ENCODE measurements at places on chromosomes 12 and 14.

DNA sequence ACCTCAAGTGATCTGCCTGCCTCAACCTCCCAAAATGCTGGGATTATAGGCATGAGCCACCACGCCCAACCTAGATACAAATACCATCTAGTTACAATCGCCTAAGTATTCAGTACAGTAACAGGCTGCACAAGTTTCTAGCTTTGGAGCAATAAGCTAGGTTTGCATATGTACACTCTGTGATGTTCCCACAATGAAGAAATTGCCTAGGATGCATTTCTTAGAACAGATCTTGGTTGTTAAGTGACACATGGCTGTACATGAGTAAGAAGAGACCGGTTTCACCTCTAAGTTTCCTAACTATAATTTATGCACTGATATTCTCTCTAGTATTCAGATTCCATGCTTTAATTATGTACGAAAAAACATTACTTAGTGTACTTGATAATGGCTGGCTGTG lies 5.4 kb upstream of the TUBA1C start:
- no peak for DNase-seq

DNA sequence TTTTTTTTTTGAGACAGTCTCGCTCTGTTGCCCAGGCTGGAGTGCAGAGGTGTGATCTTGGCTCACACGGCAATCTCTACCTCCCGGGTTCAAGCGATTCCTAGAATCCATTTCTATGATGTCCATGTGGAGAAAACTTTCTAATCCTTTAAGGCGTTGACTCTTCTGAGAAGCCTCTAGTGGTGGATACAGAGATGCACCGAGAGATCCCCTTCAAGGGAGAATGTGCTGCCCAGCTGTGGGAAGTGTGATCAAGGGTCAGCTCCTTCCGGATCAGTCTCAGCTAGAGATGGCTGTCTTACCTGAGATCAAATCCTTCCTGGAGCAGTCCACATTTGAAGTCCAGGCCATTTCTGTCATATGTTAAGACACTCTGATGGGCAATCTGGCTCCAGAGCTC lies 92.7 kb upstream of the HECTD1 start:
- no peak for DNase-seq

DNA sequence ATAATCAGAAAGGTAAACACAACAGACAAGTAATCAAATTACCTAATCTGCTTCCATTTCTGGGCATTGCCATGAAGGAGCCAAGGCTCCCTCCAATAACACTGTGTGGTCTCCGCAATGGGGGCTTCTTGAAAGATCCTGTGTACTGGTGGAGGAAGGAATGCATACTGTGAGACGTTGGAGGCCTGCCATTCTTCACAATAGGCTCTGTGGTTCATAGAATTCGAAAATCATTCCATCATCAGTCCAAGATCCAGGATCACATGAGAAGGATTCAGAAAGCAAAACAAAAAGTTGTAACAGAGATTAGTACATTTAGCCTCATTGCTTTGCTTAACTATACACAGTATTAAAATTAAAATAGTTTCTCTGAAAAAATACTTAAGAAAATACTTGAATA lies 76.3 kb downstream of the CDK17 start:
- no peak for DNase-seq

DNA sequence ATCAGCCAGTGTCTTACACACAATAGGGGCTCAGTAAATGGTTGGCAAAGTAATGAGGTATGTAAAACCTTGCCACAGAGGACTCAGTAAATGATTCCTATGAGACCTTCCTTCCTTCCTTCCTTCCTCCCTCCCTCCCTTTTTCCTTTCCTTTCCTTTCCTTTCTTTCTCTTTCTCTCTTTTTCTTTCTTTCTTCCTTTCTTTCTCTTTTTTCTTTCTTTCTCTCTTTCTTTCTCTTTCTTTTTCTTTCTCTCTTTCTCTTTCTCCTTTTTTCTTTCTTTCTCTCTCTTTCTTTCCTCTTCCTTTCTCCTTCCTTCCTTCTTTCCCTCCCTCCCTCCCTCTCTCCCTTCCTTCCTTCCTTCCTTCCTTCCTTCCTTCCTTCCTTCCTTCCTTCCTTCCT lies 7.5 kb downstream of the SDS start:
- DNase-seq = no peak

DNA sequence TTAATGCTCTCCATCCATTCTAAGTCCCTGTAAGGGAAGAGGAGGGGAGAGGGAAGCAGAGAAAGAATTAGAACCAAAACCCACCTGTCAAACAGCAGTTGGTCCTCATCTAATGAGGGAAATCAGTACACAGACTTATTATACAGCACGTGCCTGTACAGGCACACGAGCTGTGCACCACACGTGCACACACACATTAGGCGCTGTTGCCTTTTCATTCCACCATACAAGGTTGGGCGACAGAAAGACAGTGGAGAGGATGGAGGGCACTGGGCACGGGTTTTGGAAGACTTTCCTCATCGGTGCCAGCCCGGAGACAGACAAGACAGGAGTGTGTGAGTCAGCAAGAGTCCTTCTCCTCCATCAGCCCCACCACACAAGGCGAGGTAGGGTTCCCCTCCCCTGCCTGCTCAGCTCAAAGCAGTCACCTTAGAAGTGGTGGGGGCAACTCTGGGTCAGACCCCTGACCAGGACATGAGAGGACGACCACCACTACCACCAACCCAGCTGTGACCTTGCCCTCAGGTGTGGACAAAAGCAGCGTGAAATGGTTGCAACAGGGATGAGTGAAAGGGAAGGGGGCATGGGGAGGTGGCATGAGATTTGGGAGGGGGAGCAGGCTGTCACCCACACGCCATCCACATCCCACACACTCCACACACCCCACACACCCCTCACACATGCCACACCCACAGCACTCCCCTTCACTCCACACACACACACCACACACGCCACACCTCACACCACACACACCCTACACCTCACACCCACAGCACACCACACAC lies 80.7 kb downstream of the ACTN1 start:
- no peak for DNase-seq

GRCh38 chr14:52829527-52830185 lies 38.2 kb upstream of the GNPNAT1 start:
- no peak for DNase-seq

DNA sequence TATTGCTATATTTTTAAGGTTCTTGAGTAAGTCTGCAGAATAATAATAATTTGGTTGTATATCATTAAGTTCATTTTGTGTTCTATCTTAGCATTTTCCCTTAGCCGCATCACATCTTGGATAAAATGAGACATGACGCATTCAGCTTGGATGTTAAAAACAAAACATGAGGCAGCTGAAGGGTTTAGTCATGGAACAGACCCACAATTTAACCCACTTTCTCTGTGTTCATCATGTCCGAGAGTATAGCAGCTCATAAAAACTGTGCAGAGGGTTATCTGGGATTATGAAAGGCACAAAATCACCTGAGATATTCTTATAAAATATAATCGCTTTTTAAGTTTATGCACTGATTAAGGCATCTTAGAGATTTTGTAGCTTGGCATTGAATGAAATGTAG lies 219.3 kb downstream of the TRHDE start:
- peak; percentile 8 for DNase-seq

DNA sequence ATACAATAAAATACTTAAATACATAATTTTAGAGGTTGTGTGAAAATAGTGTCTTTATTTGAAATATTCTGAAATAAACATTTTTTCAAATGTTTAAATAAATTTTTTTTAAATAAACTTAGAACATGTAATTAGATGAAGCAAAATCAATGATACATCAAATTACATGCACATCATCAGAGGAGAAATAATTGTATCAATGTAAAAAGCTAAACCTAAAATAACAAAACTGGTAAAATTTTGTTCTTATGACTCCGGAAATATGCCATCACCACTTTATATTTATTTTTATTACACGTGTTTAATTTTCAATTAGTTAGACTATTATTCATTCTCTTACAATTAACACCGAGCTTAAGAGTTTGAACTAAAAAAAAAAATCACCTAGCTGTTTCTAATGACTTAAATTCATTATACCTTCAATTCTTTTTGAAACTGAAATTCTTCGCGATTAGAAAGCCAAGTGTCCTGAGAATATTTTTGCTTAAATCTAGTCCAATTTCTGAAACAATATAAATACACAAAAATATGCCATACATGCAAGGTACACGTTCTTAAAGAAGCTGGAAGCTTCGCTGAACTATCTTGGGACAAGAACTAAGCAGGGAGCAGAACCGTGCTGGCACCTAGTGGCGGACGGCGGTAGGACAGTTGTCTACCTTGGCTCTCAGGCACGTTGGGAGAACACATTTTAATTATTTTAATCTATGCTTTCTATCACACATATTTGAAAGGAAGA lies 230.5 kb downstream of the SLC25A21 start:
- DNase-seq = no peak

- DNase-seq = no peak
Measured at GRCh38 chr14:50018201-50018932, 98.0 kb downstream of the VCPKMT start.

DNA sequence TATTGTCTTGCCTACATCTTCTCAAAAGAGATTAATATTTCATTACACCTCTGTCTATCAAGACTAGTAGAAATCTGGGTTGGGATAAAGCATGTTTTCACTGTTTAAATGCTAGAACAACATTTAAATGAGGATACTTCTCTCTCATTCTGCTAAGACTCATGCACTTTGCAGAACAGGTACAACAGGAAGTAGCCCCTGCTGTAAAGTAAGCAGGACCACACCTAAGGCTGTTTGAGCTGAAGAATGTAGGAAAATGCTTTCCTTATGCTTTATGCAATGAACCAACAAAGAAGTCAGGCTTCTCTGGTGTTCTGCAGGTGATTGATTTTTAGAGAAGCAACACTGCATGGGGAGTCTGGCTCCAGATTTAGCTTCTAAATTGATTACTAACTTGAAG lies 89.4 kb downstream of the PAX9 start:
- no peak for DNase-seq

GRCh38 chr12:18250313-18250916 lies 10.9 kb upstream of the PIK3C2G start:
- DNase-seq = peak; percentile 34

- no peak for DNase-seq
Measured at GRCh38 chr14:80491650-80492049, 280.3 kb upstream of the DIO2 start.

GRCh38 chr12:59119676-59120075 lies 199.4 kb upstream of the LRIG3 start:
- no peak for DNase-seq

DNA sequence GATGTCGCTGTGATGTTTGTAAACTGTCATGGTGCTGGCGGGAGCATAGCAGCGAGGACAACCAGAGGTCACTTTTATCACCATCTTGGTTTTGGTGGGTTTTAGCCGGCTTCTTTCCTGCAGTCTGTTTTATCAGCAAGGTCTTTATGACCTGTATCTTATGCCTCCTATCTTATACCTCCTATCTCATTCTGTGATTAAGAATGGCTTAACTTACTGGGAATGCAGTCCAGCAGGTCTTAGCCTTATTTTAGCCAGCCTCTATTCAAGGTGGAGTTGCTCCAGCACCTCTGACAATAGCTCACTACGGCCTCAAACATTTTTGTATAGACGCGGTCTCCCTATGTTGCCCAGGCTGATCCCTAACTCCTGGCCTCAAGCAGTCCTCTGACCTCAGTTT lies 53.7 kb downstream of the B4GALNT3 start:
- no peak for DNase-seq

DNA sequence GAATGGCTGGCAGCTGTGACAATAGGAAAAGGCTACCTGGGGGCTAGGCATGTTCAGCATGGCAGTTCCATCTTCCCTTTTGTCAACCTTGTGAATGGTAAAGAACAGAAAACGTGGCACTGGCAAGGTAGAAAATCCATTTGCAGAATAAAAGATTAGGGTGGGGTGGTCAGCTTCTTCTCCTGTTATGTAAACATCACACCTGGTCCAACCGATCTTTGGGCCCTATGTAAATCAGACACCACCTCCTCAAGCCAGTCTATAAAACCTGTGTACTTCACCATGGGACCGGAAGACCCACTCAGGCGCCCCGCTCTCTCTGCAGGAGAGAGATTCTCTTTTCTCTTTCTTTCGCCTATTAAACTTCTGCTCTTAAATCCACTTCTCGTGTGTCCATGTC lies 19.6 kb upstream of the TMEM30B start:
- no peak for DNase-seq

DNA sequence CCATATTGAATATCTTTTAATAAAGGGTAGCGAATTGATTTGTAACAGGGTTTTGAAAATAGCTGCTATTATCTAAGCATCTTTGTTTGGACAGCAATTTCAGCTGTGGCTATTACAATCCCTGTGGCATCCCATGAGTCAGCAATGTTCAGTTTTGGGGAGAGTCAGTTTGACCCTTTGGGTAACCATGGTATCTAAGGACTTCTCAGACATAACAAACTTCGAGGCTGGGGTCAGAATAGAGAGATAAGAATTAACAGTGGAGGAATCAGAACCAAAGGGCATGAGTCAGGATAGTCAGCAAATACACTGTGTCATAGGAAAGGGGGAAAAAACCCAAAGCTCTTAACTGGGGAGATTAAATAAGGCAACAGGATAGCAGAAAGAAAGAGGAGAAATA lies 11.7 kb upstream of the PTHLH start:
- no peak for DNase-seq

DNA sequence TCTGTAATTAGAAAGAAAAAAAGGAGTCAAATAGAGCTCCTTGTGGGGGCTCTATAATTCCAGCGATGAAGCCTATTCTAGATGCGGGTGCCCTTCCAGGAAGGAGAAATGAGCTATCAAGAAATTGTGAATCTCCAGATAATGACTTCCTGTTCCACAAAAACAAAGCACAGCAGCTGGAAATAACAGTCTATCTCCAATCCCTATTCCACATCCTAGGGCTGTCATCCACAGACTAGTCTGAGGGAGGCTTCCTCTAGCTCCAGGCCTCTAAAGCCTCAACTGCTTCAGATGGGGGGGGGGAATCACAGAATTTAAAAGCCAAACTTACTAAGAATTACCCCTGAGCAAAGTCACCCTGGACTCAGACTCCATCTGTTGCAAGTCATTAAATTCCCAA lies 77.4 kb upstream of the GTF2A1 start:
- DNase-seq = no peak

- no peak for DNase-seq
Measured at GRCh38 chr14:69842686-69843420, 36.4 kb upstream of the SMOC1 start.

- no peak for DNase-seq
Measured at GRCh38 chr12:127888943-127889719, 377.8 kb upstream of the TMEM132C start.

DNA sequence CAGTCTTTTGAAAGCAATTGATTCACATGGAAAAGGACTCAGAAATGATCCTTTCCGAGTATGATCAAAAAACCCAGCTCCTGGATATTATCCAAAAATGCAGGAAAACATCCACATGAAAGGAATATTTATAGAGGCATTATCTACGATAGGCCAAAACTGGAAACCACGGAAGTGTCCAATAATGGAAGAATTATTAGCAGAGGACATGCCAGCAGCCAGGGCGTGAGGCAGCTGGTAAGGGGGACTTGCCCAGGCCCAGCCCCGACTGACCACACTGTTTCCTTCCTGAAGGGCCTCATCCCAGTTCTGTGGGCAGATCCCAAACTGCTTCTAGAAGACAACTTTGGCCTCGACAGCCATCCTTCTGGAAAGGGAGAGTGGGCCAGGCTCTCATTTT lies 20.5 kb downstream of the ACTN1 start:
- DNase-seq = no peak

DNA sequence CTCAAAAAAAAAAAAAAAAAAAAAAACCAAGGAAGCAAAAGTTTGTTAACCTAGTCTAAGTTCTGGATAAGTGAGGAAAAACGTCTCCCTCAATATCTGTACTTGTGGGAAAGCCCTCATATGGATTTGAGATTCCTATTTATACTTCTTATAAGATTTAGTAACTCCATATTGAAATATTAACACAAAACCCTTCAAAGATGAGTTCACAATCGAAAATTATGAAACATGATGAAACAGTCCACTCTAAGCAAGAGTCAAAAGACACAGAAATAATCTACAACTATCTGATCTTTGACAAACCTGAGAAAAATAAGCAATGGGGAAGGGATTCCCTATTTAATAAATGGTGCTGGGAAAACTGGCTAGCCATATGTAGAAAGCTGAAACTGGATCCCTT lies 25.2 kb downstream of the VWF start:
- no peak for DNase-seq

Data from AG09309 (cell line).